Retina (tissue), 1 donor: ENCODE measurements at places on chromosomes 12 and 14.

DNA sequence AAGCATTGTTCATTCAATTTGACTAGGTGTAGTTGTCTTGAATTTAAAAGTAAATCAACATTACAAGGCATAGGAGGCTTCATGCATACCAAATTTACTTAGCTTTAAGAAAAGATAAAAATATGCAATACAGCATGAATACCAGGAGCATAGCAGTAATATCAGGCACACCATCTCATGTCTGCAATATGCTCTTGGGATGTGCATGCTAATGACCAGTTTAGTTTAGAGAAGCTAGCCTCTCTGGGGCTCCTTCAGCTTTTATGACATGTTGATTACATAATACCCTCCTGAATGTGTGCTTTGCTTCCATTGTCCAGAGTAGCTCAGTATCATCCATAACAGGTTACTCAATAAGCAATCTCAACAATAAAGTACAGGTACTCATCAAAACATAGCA is 497.2 kb downstream of the FLRT2 start:
- DNase-seq = no peak

DNA sequence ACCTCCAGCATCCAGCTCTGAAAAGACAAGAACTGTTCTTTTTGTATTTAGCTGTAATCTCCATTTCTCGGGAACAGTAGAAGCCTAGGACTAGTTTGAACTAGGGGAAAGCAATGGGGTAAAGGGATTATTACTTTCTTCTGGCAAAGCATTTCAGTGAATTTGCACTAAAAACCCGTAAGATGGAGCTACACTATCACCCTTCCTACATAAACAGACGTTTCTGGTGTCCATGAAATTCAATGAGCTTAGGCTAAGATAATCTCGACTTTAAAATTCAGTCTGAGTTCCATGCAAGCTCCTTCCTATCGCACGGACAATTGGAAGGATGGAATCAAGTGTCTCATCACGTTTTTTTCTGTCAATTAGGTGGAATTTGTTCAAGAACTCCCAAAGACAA is 24.0 kb downstream of the ACSM4 start:
- DNase-seq = no peak

DNA sequence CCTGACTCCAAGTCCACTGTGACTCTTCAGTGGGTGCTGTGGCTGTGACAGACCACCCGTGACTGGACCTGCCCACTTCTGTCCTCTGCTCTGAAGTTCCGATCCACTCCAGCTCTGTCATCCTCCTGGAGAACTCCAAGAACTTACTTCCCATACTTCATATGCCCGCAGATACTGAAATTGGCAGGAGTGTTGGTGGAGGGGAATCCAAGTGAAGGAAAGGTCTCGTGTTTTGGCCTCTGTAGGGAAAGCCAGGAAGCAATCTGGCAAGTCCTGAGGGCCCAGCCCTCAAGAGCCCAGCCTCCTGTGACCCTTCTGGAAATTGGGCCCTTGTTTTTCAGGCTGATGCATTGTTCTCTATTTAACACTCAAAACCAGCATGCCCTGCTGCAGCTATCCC is 22.4 kb upstream of the FKBP4 start:
- DNase-seq = no peak

DNA sequence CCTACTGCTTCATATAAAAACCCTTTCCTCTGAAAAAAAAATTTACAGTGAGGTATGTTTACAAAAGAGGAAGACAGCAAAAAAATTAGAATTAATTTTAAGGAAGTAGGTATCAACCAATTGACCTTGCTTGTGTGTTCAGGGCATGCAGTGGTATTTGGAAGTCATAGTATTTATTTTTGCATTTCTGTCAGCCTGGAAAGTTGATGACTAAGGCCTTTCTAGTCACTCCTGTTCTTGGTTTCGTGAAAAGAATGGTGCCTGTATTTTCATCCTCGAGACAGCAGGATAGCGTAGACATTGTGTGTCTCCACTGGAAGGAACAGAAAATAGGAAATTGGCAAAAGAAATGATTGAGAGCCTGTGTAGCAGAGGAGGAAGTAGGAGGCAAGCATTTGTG is 24.5 kb downstream of the SLC16A7 start:
- DNase-seq = no peak

GRCh38 chr12:73629893-73630831 is 907.5 kb upstream of the ATXN7L3B start:
- DNase-seq = peak; percentile 20

DNA sequence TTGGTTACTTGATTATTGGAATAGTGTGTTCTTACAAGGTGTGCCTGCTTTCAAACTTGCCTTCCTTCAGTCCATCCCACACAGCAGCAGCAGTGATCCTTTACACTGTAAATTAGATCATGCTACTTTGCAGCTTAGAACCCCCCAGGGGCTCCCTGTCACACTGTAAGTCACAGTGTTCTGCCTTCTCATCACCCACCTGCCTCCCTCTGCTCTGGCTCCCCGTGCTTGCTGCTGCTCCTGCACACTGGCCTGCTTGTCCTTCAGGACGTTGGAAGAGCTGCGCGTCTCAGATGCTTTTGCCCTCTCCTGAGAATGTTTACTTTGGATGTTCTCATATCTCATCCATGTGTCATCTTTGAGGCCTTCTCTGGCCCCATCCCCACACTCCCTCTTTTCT is 27.3 kb downstream of the ZC3H14 start:
- DNase-seq = no peak

- no peak for DNase-seq
Observed at GRCh38 chr12:42484996-42485395, 104.5 kb downstream of the PRICKLE1 start.

GRCh38 chr14:59629444-59630287 is 53.1 kb upstream of the CCDC175 start:
- DNase-seq = peak; percentile 65

DNA sequence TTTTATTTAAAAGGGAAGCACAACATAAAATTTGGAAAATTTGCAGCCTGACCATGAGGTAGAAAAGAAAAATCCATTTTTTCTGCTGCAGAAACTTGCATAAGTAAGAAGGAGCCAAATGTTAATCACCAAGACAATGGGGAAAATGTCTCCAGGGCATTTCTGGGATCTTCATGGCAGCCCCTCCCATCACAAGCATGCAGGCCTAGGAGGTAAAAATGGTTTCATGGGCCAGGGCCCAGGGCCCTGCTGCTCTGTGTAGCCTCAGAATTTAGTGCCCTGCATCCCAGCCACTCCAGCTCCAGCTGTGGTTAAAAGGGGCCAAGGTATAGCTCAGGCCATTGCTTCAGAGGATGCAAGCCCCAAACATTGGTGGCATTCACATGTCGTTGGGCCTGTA is 735.6 kb downstream of the GALC start:
- no peak for DNase-seq

GRCh38 chr14:61703342-61704129 is 8.2 kb downstream of the HIF1A start:
- no peak for DNase-seq

DNA sequence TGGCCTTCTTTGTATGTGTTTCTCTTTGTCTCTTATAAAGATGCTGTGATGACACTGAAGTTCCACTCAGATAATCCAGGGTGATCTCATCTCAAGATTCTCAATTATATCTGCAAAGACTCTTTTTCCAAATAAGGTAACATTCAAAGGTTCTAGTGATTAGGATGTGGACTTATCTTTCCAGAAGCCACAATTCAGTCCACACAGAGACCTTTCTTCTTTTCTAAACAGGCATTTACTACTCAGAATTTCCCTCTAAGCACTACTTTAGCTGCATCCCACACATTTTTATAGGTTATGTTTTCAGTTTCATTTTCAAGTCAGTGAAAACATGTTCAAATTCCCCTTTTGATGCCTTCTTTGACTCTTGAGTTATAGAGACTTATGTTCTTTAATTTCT is 9.0 kb upstream of the NKX2-1 start:
- no peak for DNase-seq

DNA sequence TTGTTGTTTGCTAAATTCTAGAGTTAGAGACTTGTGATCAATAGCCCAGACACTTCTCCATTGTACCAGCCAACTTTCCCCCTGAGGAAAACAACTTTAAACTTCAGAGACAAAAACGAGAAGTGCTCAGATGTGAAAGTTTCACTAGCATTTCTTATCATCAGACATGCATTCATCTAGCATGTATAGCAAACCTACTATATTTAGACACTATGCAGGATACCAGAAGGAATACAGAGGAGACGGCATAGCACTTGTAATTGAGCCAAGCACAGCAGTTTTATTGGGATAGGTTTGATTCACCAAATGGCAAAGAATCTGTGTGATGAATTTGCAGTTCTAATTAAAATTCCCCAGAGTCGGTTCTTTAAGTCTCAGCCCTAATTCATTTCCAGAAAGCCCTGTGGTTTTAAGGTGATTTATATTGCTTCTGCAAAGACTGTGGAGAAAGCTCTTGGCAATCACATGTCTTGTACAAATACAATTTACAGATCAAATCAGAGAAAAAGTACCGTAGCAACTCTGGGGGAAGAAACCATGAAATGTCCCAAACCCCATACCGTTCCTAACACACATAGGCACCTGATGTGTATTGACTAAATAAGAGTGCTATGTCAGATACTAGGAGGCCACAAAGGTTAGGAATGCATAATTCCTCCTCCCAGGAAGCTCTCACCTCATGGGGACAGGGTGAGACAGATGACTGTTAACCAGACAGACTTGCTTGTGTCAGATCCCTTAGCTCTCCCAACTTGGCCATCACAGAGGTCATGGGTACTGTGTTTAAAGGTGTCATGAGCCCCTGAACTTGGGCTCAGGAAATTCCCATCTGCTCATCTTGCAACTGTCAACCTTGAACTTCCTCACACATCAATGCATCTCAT is 69.6 kb upstream of the KRAS start:
- no peak for DNase-seq

DNA sequence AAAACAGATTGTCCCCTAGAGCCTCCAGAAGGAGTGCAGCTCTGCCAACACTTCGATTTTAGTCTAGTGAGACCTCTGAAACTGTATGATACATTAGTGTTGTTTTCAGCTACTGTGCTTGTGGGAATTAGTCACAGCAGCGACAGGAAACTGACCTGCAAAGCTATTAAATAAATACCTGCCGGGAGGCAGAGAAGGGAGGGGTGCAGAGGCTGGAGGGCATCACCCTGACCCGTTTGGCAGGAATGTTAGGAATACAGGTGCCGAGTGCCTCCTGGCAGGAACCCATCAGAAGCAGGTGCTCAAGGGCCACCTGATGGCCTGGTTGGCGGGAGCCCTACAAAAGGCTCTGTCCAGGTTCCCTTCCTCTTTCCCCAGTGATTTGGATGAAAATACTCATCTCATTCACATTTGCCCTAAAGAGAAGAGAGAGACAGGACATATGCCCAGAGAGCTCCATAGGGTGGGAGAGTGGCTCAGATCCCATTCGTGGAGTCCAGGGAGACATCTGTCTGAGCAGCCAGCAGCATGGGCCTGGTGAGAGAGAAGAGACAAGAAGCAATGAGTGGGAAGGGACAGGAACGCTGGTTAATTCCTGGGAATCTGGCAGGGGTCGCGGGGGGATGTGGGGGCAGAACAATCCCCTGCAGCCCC is 44.6 kb downstream of the C14orf132 start:
- no peak for DNase-seq

GRCh38 chr12:104387190-104387589 is 69.6 kb upstream of the CHST11 start:
- DNase-seq = peak; percentile 33

GRCh38 chr14:24297190-24297964 is 2.2 kb downstream of the DHRS1 start:
- DNase-seq = no peak

GRCh38 chr12:75476071-75476470 is 4.5 kb upstream of the GLIPR1 start:
- DNase-seq = no peak

GRCh38 chr12:85872497-85873091 is 1.5 kb upstream of the NTS start:
- peak; percentile 4 for DNase-seq

GRCh38 chr12:48580831-48581230 is 11.0 kb upstream of the LALBA start:
- DNase-seq = no peak

- no peak for DNase-seq
Observed at GRCh38 chr12:71029302-71029701, 108.8 kb upstream of the PTPRR start.

DNA sequence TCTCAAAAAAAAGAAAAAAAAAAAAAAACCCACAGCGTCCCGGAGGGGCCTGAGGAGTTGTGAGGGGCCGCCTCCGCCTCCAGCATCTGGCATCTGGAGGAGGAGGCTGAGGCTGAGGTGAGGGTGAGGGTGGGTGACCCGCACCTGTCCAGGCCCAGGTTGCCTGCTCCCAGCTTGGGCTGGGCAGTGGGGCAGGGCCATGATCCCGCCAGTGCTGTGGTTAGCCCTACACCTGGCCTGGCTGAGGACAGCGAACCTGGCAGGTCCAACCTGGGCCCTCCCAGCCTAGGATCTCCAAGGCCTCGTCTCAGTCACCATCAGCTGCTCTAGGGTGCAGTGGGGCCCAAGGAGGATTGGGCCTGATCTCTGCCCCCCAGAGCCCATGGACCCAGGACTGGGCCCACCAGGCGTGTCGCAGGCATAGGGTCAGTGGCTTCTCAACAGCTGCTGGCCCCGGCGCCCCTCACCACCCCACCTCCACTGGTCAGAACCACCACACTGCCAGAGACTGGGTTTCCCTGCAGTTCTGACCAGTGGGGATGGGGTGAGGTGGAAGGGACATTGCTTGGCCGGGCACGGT is 36.3 kb upstream of the RCOR1 start:
- DNase-seq = no peak
